ENCODE measurements at places on chromosomes 16 and 17. TPM values are rescaled to one million over a fixed set of nuclear protein-coding genes. Genes with fewer than 3 reads are reported as not detected.

Gene CDH3
- total RNA-seq, result 173 TPM

DNA sequence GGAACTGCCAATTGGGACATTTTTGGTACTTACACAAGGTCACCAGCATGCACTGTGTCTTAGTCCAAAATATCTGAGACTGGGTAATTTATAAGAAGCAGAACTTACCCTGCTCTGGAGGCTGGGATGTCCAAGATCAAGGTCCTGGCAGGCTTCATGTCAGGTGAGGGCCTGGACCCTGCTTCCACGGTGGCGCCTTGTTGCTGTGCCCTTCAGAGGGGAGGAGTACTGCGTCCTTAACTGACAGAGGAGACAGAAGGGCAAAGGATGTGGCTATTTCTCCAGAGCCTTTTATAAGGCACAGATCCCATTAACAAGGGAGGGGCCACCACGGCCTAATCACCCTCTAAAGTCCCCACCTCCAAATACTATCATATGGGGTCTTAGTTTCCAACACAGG is 178.9 kb downstream of the C16orf95 start:
- DNase-seq, result no peak

- DNase-seq, result no peak
These were observed 36.9 kb downstream of the ZNF207 start for GRCh38 chr17:32386844-32387243.

DNA sequence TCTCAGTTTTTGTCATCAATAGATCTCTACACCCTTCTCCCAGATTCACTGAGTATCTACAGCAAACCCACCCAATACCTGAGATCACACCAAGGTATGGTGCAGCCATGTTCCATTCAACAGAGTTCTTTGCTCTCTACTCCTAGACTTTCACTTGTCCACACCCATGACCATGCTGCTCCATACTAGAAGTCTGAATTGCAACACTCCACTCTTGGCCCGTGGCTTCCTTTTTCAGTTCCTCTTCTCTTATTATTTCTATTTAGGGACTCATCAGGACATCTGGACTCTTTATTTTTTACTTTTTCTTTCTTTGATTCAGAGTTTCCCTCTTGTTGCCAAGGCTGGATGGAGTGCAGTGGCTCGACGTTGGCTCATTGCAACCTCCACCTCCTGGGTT is 37.1 kb downstream of the YWHAE start:
- no peak for DNase-seq

GRCh38 chr17:83183951-83184506 is 104.6 kb downstream of the METRNL start:
- no peak for DNase-seq

DNA sequence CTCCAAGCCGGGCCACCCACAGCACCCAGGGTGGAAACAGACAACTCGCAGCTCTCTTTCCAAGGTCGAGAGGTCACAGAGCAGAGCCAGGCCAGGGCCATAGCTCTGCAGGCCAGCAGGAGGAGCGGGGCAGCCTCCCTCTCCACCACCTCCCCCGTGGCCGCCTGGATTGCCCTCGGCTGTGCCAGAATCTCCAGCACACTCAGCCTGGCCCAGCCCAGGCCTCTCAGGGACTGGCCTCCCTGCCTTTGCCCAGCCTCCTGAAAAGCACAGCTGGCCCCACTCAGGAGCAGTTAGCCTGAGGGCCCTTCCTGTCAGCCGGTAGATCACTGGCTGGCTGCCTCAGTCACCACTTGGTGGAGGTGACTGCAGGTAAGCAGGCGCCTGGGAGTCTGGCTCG is 85.8 kb upstream of the SEC14L1 start:
- DNase-seq, result no peak
